ENCODE measurements at places on chromosomes 11 and 22. TPM values are rescaled to one million over a fixed set of nuclear protein-coding genes. Genes with fewer than 3 reads are reported as not detected.

- DNase-seq, result no peak
These were observed 54.6 kb downstream of the MN1 start for GRCh38 chr22:27746918-27747317.

- no peak for DNase-seq
These were observed 21.7 kb downstream of the CCDC73 start for GRCh38 chr11:32772731-32773130.

DNA sequence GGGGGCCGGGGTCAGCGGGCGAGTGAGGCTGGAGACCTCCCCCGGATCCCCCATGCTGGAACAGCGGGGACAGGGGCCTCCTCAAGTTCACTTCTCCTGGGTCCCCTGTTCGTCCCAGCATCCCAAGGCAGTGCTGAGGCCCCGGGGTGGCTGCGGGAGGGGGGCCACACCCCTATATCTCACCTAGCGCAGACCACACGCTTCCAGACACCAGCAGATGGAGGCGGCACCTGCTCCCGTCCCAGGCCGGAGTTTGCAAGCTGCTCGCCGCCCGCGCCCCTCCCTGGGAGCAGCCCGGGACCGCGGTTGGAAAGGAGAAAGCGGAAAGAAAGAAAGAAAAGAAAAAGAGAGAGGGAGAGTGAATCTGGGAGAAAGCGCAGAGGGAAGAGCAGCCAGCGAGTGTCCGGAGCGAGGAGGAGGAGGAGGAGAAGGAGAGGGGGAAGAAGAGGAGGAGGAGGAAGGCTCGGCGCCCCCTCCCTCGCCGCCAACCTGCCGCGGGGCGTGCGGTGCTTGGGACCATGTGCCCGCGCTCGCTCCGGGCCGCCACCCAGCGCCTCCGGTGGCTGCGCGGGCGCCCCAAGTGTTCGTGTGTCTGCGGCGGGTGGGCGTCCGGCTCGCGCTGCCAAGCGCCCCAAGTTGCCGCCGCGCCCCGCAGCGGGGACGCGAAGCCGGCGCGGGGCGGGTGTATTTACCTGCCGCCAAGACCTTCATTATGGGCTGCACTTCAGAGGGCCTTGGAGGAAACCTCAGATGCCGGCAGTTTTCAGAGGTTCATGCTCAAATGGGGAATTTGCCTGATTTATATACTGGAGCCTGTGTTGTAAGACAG lies at the start of gene LIF:
LIF (minus strand) TSS at position 775 of the 829 bp plus-strand sequence; CDS start at position 711, 64 bp downstream.
- DNase-seq, result no peak

DNA sequence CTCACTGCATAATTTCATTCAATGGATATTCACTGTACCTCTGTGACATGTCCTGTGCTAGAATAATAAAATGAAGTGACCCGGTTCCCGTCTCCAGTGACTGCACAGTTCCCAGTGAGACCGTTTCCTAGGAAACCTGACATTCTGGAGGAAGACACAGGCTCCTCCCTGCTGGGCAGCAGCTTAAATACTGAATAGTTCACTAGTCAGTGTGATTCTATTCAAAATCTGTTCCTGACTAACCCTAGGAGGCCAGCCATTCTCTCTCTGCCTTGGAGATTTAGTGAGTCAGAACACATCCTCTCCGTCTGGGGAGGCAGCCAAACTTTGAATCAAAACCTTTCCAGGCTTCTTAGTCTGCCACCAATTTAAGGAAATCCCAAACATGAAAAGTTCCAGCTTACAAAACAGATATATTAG lies 11.3 kb downstream of the TRIM66 start:
- DNase-seq, result peak; percentile 81

- peak; percentile 33 for DNase-seq
These were observed 592 bp upstream of the CTSC start for GRCh38 chr11:88337987-88338668.

DNA sequence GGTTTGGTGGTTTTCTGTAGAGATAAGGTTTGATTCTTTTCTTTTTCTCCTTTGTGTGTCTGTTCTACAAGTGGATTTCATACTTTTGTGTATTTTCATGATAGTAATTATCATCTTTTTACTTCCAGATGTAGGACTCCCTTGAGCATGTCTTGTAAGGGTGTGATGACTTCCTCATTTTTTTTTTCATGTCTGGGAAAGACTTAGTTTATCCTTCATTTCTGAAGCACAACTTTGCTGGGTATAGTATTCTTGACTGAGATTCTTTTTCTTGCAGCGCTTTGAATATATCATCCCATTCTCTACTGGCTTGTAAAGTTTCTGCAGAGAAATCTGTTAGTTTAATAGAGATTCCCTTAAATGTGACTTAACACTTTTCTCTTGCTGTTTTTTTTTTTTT lies 32.9 kb downstream of the MADD start:
- DNase-seq, result no peak

GRCh38 chr11:89540826-89541225 lies 49.7 kb upstream of the NOX4 start:
- DNase-seq, result no peak

DNA sequence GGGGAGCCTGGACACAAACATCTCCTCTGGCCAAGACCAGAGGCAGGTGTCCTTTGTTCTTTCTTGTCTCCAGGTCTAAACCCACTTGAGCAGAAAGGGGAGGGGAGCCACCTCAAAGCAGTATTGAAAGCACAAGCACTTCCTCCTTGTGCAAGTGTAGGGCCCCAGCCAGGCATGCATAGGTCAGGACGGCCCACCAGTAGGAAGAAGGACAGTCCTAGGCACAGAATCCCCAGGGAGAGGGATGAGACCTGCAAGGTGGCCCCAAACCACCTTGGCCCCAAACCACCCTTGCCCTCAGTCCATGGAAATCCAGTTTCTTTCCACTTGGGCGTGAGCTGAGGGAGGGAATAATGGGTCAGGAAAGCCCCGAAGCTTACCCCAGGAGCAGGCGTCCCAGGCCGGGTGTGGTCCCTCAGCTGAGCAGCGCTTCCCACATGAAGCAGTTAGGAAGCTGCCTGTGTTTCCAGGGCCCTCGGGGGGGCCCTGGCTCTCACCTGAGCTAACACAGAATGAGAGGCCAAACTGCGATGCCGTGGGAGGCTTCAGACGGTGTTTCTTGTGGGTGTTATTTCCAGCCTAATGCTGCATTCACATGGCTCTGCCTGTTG lies 20.4 kb upstream of the IGSF9B start:
- DNase-seq, result no peak

- DNase-seq, result no peak
These were observed 18.8 kb upstream of the RBX1 start for GRCh38 chr22:40932396-40932795.

Gene UCP2
- polyA plus RNA-seq, result 68.7 TPM

Gene TRIM6
- 61.8 TPM for polyA plus RNA-seq

Gene CCDC83
- polyA plus RNA-seq, result 0.12 TPM

Gene HEPHL1
- 0.33 TPM for polyA plus RNA-seq

Gene GLYAT
- polyA plus RNA-seq, result 151 TPM

Gene MOGAT2
- polyA plus RNA-seq, result 1.1 TPM

Gene BTBD18
- 0.70 TPM for polyA plus RNA-seq

Gene KCNJ11
- 2.6 TPM for polyA plus RNA-seq

Gene TSSK2
- not detected for polyA plus RNA-seq

Measured in left kidney (tissue), 8 donors.